Activated naive CD4-positive, alpha-beta T cell (primary cell): ENCODE measurements at places on chromosomes 7 and 10.

DNA sequence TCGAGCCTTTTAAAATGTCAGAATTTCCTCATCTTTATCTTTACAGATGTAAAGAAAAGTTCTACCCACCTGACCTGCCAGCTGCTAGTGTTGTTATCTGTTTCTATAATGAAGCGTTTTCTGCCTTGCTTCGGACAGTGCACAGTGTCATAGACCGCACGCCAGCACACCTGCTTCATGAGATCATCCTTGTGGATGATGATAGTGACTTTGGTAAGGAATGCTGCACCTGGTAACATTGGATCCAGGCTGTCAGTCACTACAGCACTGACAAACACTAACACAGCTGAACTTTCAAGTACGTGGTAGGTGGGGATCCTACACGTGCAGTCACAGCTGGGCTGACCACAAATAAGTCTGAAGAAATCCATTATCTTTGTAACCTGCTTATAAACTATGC lies 77.6 kb downstream of the GALNT11 start:
- no peak for DNase-seq

GRCh38 chr7:141001122-141001521 lies 13.6 kb downstream of the MRPS33 start:
- DNase-seq = no peak

- DNase-seq = no peak
Measured at GRCh38 chr7:9937944-9938631, 1035.6 kb upstream of the PHF14 start.

- no peak for DNase-seq
Measured at GRCh38 chr10:119498889-119499676, 43.4 kb downstream of the RGS10 start.

GRCh38 chr10:93917064-93917391 lies 23.2 kb downstream of the SLC35G1 start:
- DNase-seq = no peak
